ENCODE measurements at places on chromosomes 12 and 14. TPM values are rescaled to one million over a fixed set of nuclear protein-coding genes. Genes with fewer than 3 reads are reported as not detected.

TMEM52B gene
- total RNA-seq, result not detected

GRCh38 chr14:81429028-81429427 is 28.9 kb upstream of the STON2 start:
- DNase-seq, result no peak
- peaks cover 22% of the 10 kb centered on the region for H3K27me3 ChIP-seq
- H3K4me1 ChIP-seq, result peaks cover 6% of the 10 kb centered on the region
- no peak overlapping the region for H3K27ac ChIP-seq
- H3K36me3 ChIP-seq, result no peaks in the 10 kb centered on the region

DNA sequence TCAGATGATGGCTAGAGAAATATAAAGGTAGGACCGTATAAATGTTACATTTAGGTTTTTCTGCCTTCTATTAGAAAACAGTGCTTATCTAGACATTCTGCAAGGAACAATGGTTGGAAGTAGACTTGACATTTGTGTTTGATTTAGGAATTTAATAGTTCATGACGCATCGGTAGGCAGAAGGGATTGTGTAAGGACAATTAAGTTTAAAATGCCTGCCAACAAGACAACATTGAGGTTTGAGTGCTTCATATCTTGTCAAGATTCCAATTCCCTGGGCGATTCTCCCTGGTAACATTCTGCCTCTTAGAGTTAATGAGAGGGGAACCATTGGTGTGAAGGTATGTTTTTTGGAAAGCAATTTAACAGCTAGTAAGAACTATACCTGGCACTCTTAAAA is 186.8 kb upstream of the RBM19 start:
- H3K27ac ChIP-seq, result no peak overlapping the region
- H3K4me1 ChIP-seq, result peaks cover 16% of the 10 kb centered on the region
- DNase-seq, result no peak

GRCh38 chr12:108317308-108318234 is 21.5 kb downstream of the CMKLR1 start:
- no peaks in the 10 kb centered on the region for H3K36me3 ChIP-seq
- peaks cover 10% of the 10 kb centered on the region for H3K4me1 ChIP-seq
- no peaks in the 10 kb centered on the region for H3K27me3 ChIP-seq
- no peak for DNase-seq
- H3K27ac ChIP-seq, result no peak overlapping the region

DNA sequence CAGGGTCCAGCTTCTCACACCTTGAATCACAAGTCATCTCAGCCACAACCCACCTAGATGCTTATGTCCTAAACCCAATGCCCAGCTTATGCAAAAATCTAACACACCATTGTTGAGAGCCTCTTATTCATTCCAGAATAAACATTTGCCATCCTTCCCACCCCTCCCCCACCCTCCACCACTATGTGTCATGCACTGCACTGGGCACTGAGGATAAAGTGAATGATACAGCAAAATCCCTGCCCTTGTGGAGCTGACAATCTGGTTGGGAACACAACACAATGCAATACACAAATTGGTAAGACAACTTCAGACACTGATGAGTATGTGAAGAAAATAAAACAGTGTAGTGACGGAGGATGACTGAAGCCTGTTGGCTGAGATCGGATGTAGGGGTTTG is 1.4 kb upstream of the GLTP start:
- H3K27ac ChIP-seq, result no peak overlapping the region
- no peak overlapping the region for H3K4me3 ChIP-seq
- H3K4me1 ChIP-seq, result peaks cover 4% of the 10 kb centered on the region
- no peaks in the 10 kb centered on the region for H3K36me3 ChIP-seq
- no peaks in the 10 kb centered on the region for H3K27me3 ChIP-seq

Data from endodermal cell (in vitro differentiated cells).